ENCODE measurements at places on chromosomes 5 and 9.
A peak's percentile ranks its signal among the peaks of the same experiment; 100 is the strongest.

- no peak for DNase-seq
Observed at GRCh38 chr9:17795744-17796143, 216.9 kb downstream of the SH3GL2 start.

GRCh38 chr5:29389993-29390392 lies 1803.5 kb upstream of the CDH6 start:
- DNase-seq, result no peak

DNA sequence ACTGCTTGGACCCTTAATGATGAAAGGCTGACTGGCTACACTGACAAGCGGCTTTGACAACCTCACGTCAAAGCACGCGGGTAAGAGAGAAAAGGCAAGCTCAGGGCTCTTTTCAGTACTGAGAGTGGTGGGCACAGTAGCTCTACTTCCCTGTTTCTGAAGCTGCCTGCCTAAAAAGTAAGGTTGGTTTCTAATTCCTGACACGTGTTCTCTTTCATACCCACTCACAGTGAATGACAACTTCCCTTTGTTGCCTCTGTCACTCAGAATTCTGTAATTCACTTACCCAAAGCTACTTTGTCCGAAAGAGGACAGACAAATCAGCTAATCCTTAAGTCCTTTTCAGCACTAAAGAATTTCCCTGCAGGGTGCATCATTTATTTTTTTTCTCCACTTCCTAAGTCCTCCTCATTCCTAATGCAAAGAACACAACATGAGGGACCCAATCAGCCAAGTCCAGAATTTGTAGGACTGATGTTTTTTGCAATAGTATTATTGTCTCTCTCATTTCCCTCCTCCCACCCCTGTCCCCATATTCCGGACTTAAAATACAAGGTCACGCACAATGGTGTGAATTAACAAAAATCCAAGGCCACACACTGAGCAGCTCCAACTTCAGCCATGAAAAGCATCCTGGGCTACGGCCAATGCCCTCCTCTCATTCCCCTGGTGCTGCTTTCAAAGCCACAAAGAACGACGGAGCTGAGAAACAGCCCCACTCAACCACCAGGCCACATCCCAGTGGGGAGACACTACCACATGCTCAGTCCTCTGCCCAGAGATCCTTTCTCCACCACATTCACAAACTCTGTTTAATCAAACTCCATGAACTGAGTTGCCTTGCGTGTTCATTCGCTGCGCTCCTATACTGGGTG lies 221.0 kb downstream of the TSSK1B start:
- DNase-seq, result peak; percentile 71

GRCh38 chr9:134546246-134546731 lies 95.3 kb upstream of the COL5A1 start:
- DNase-seq, result no peak

GRCh38 chr5:147956064-147956841 lies 49.9 kb upstream of the C5orf46 start:
- no peak for DNase-seq

GRCh38 chr5:168847511-168848073 lies 268.4 kb upstream of the PANK3 start:
- DNase-seq, result no peak

DNA sequence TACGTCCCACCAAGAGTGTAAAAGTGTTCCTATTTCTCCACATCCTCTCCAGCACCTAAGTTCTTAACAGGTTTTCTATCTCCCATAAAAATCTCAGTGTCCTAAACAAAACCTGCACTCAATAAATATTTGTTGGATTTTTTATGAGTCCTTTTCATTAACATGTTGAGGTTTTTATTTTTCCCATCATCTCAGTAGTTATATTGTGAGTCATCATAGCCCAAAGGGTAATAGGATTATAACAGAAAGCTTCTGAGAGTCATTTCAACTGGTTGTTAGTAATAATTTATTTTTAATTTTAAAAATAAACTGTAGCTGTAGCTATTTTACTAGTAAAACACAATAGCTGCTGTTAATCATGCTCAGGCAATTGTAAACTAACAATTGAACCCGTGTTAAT lies 331.6 kb upstream of the SLC30A5 start:
- no peak for DNase-seq

GRCh38 chr5:119016125-119016774 lies 27.9 kb upstream of the DTWD2 start:
- DNase-seq, result no peak

DNA sequence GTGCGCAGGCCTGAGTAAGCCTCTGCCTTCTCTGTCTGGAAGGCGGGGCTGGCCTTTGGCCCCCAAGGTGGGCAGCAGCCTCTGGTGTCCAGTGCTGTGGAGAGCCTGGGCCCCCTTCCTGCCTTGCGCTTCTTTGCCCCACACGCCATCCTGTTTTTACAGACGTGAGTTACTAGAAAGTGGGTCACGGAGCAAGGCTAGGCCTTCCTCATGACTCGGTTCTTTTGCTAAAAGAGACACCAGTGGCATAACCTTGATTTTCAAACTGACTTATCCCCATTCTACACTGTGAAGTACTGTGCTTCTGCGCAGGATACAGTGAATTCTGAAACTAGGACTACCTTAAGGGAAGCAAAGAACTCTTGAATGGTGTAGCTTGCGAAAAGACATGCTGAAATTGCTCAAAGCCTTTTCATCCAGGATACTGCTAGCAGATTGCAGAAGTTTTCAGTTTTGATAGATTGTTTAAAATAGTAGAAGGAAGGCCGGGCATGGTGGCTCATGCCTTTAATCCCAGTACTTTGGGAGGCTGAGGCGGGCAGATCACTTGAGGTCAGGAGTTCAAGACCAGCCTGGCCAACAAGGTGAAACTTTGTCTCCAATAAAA lies 7.2 kb downstream of the ROPN1L start:
- DNase-seq, result no peak

DNA sequence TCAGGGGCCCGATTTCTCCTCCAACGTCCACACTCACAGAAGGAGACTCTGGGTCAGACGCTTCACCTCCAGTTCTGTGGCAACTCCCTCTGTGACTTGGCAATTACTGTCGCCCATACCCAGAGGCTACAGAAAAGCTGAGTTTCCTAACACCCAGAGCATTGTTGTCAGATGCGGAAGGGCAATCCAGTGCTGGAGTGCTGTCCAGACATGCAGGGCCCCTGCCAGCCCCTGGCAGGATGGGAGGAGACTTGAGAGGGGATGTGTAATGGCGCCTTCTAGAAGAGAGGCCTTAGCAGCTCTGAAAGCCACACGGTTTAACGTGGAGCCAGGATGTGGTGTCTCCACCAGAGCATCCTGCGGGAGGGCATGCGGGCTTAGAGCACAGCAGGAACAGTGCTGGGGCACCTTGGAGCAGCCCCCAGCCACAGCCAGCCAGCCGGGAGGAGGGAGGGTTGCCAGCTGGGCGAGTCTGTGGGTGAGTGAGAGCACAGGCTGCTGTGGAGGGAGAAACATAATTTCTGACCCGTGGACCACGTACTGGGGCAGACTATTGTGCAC lies 139.4 kb upstream of the IRX1 start:
- no peak for DNase-seq

DNA sequence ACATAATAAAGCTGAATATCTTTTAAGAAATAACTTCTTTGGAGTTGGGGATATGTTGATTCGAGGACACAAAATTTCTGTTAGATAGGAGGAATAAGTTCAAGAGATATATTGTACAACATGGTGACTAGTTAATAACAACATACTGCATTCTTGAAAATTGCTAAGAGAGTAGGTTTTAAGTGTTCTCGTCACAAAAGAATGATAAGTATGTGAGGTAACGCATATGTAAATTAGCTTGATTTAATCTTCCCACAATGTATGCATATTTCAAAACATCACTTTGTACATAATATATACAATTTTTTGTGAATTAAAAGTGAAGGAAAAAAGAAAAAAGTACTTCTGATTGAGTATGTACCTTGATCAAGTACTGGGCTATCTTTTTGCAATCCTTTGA lies 428.0 kb upstream of the TRPC7 start:
- no peak for DNase-seq

GRCh38 chr5:18850216-18850615 lies 1137.8 kb downstream of the CDH18 start:
- no peak for DNase-seq

DNA sequence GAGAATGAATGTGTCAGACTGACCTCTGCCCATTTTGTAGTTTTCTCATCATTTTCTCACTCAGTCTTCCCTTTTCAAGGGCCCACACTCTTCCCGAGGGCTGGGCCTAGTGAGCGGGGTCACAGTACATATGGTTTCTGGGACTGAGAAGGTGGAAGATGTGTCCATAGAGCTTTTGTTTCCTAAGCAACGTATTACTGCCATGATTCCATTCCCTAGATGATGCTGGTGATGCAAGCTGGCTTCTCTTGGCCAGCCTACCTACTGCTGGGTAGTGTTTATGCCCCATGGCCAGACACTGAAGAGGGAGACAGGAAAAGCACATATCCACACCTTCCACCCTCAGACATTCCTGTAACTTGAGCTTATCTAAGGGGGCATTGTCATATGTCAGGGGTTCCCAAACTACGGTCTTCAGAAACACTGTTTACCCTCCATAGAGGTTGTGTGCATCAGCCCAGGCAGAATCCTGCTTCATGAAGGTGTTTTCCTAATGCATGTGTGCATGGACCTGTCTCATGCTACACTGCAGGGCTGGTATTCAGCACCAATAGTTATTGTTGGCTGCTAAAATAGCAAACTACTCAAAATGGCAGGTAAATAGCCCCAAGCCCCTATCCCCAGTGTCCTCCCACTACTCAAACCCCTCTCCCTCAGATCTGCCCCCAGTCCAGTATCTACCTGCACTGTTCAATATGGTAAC lies 9.5 kb downstream of the IRF1 start:
- no peak for DNase-seq

- no peak for DNase-seq
Observed at GRCh38 chr5:127294829-127295228, 4.2 kb downstream of the MEGF10 start.

DNA sequence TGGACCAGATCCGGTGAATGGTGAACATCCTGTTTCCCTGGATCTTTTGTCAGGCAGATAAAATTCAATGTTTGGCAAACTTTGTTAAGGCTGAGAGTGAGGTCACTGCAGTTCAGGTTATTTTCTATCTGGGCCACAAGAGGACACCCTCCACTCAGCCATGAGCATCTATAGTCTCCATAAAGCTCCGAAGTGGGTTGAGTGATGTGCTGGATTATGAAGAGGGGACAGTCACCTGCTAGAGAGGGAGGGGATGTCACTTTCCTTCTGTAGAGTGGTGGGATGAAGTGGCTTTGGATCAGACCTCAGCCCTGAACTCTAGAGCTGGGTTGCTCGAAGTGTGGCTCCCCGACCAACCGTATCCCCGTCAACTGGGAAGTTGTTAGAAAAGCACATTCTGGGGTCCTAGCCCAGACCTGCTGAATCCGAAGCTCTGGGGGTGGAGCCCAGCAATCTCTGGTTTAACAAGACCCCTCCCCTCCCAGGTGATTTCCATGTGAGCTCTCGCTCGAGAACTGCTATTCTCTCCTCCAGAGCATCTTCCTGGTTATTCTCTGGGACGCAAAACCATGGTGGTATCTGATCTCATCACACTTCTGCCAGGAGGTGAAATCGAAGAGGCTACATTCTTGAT lies 31.8 kb upstream of the FGF1 start:
- no peak for DNase-seq

DNA sequence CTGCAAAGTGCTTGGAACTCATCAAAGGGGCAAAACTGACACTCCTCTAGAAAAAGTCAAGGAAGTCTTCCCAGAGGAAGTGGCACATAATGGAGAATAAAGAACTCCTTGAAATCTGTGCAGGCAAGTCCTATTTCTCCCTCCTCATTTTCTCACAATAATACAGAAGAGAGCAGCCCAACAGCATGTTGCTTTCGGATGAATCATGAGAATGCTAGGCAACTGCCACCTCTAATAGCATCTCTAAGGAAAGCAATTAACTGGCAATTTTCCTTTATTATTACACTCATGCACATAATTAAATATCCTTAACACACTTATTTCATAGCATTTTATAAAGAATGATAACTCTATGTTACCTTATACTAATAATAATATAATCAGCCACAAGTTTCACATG lies 122.2 kb upstream of the PTGER4 start:
- no peak for DNase-seq

- DNase-seq, result no peak
Observed at GRCh38 chr9:108316066-108316465, 539.7 kb downstream of the ACTL7B start.

DNA sequence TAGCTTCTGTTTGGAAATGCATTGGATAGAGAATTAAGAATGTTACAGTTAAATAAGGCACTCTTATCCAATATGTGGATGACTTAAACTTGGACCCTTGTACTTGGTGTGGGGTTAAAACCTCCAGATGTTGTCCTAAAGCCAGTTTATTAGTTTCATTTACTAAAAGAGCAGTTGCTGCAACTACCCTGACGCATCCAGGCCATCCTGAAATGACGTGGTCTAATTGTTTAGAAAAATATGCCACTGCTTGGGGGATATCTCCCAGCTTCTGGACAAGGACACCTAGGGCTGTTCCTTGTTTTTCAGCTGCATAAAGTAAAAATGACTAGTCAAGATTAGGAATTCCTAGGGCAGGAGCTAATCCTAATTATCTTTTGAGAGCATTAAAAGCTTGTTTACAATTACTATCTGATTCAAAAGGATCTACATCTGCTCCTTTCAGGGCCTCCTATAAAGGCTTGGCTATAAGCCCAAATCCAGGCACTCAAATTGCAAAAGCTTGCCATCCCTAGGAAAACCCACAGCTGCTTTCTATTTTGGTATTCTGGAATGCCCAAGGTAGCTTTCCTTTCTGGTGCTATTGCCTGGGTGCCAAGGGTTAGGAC lies 45.7 kb upstream of the SLCO4C1 start:
- DNase-seq, result no peak

- DNase-seq, result no peak
Observed at GRCh38 chr9:116767219-116767618, 80.1 kb downstream of the TRIM32 start.

GRCh38 chr5:73648515-73648914 lies 22.5 kb downstream of the ARHGEF28 start:
- no peak for DNase-seq

GRCh38 chr9:101893661-101894646 lies 155.5 kb upstream of the GRIN3A start:
- no peak for DNase-seq

DNA sequence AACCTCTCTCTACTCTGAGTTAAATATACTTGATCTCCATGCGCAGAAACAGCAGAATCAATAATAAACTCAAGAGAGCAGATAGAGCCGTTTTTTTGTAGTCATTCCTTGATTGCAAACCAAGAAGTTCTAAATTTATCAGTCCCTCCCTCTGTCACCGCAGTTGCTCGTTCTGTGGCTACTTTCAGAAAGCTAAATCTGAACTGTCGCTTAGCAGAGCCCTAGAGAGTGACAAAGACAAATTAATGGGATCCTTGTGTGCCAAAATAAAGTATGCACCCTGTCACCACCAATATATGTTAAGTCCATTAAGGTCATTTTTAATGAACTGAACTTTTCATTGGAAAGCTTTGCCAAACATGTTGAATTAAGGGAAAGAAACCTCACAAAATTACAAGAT lies 218.3 kb downstream of the ADAMTSL1 start:
- DNase-seq, result no peak

- DNase-seq, result no peak
Observed at GRCh38 chr9:110389148-110389750, 51.6 kb upstream of the TXNDC8 start.

DNA sequence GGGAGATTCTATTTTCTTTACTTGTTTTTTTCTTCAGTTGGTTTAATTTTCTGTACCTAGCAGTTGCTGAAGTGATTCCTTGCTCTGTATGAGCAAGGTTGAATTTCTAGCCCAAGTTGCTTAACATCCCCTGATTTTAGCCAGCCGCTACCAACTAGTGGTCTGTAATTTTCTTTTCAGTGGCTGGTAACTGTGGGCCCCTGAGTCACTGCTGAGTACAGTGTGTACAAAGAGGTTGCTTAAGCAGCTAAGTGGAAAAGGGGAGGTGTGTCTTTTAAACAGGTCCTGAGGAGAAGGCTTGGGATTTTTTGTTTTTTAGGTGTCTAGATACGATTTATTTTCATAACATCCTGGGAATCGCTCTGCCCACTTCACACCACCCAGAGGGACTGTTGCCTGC lies 254.7 kb downstream of the NR3C1 start:
- no peak for DNase-seq

Measured in anterior cingulate cortex (tissue), 58 donors.